ENCODE measurements at places on chromosomes 1 and 21. TPM values are rescaled to one million over a fixed set of nuclear protein-coding genes. Genes with fewer than 3 reads are reported as not detected.

Gene OR2L5
- total RNA-seq, result not detected

GRCh38 chr1:19009126-19009881 lies 52.8 kb upstream of the IFFO2 start:
- no peak for DNase-seq

Gene MNDA
- total RNA-seq, result 4.9 TPM

Gene C1orf56
- total RNA-seq, result 6.6 TPM

Gene IL22RA1
- 0.24 TPM for total RNA-seq

- no peak for DNase-seq
These were observed 6.9 kb downstream of the MAPKAPK2 start for GRCh38 chr1:206691604-206692003.

DNA sequence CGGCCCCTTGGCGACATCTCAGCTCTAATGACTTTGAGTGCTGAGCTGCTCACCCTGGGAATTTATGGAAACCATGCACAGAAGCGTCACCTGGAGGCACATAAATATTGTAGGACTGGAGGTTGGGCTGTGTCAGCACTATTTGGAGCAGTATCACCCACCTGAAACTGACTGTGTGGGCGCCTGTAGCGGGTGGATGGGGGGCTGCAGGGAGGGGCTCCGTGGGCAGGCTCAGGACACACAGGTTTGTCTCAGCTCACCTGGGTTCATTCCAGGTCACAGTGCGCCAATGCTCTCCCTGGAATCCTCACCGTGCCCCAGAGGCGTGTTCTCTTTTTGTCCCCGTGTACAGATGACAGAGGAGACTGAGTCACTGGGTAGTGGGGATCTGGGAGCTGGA lies 74.8 kb upstream of the ACTL8 start:
- DNase-seq, result no peak

Gene KANK4
- total RNA-seq, result 0.95 TPM

Gene PRAMEF9
- not detected for total RNA-seq

GRCh38 chr1:209850342-209850979 lies 22.7 kb downstream of the UTP25 start:
- DNase-seq, result no peak

DNA sequence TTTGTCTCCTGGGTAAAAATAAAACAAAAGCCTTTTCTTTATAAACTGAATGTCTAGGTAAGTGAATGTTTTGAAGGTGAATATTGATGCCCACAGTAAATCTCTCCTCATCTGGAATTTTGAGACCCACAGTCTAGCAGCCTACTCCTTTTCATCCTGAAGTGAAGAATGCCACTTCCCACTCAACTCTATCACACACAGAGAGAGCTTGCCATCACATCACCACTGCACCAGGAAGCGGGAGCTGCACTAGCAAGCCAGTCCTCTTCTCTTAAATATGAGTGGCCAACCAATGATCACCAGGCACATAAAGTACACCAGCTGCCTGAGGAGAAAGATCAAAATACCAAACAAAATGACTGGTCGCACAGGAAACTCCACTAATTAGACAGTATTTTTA lies 140.8 kb downstream of the MRPL39 start:
- no peak for DNase-seq

GRCh38 chr1:221439747-221440501 lies 302.0 kb downstream of the DUSP10 start:
- DNase-seq, result no peak
